ENCODE measurements at places on chromosomes 6 and 20. TPM values are rescaled to one million over a fixed set of nuclear protein-coding genes. Genes with fewer than 3 reads are reported as not detected.

RPP40 gene
- polyA plus RNA-seq: 12.5 TPM

ANKRD66 gene
- polyA plus RNA-seq: not detected

LCA5 gene
- polyA plus RNA-seq: 9.8 TPM

ZNF391 gene
- 13.3 TPM for polyA plus RNA-seq

TNFRSF6B gene
- polyA plus RNA-seq: 1.4 TPM

BCL2L1 gene
- 75.2 TPM for polyA plus RNA-seq

WFDC2 gene
- 215 TPM for polyA plus RNA-seq

PRR18 gene
- polyA plus RNA-seq: 0.33 TPM

SLC44A4 gene
- polyA plus RNA-seq: 44.7 TPM

CAP2 gene
- 15.6 TPM for polyA plus RNA-seq

RIPPLY2 gene
- not detected for polyA plus RNA-seq

PSORS1C2 gene
- polyA plus RNA-seq: not detected

RBM39 gene
- polyA plus RNA-seq: 497 TPM

BPIFB2 gene
- not detected for polyA plus RNA-seq

XKR7 gene
- 0.39 TPM for polyA plus RNA-seq

NKX2-4 gene
- polyA plus RNA-seq: not detected

BAG2 gene
- 6.9 TPM for polyA plus RNA-seq

SUN5 gene
- polyA plus RNA-seq: not detected

- no peak for DNase-seq
These were observed 8.1 kb downstream of the SYCP2L start for GRCh38 chr6:10894958-10895357.

- no peak for DNase-seq
These were observed 37.2 kb downstream of the EDN1 start for GRCh38 chr6:12327391-12327790.

DNA sequence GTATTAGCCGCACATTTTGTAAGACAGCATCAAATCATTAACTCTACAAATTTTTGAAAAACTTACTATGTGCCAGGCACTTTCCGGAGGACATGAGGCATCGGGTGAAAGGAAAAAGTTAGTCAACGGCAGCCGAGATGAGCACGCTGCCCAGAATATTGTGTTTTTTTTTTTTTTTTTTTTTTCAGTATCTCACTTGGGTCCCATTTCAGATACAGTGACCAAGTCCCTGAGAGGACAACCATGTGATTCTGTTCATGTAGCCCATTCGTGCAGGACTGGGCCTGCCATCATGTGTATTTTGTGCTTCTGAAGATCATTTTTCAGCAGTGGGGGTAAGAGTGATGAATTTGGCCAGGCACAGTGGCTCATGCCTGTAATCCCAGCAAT lies 1.3 kb downstream of the SLA2 start:
- no peak for DNase-seq

- no peak for DNase-seq
These were observed 421.3 kb upstream of the BTBD3 start for GRCh38 chr20:11496380-11496779.

DNA sequence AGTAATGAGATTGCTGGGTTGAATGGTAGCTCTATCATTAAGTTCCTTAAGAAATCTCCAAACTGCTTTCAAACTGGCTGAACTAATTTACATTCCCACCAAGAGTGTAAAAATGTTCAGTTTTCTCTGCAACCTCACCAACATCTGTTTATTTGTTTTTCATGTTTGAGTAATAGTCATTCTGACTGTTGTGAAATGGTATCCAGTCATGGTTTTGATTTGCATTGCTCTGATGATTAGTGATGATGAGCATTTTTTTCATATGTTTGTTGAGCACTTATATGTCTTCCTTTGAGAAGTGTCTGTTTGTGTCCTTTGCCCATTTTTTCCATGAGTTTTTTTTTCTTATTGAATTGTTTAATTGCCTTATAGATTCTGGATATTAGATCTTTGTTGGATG lies 24.9 kb downstream of the DEFB125 start:
- no peak for DNase-seq

- no peak for DNase-seq
These were observed 5.5 kb upstream of the NPBWR2 start for GRCh38 chr20:64112691-64113443.

- no peak for DNase-seq
These were observed 57.3 kb upstream of the MLIP start for GRCh38 chr6:54053881-54054391.

DNA sequence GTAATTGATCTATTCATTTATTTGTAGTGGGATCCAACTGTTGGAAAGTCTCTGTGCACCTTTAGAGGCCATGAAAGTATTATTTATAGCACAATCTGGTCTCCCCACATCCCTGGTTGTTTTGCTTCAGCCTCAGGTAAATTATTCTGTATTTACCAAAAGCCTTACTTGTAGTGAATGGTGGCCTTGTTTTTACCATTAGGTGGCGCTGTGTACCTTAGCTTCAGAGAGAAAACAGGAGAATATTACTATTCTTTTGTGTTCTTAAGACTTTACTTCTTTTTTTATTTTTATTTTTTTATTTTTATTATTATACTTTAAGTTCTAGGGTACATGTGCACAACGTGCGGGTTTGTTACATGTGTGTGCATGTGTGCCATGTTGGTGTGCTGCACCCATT lies 23.7 kb downstream of the PEX7 start:
- peak; percentile 20 for DNase-seq

GRCh38 chr6:148138573-148138972 lies 204.1 kb upstream of the SASH1 start:
- no peak for DNase-seq

GRCh38 chr6:136918706-136919105 lies 3.4 kb upstream of the SLC35D3 start:
- no peak for DNase-seq

GRCh38 chr6:157679605-157680580 lies 143.2 kb upstream of the SNX9 start:
- DNase-seq: no peak

- DNase-seq: no peak
These were observed 26.2 kb downstream of the TNXB start for GRCh38 chr6:32082935-32083334.

DNA sequence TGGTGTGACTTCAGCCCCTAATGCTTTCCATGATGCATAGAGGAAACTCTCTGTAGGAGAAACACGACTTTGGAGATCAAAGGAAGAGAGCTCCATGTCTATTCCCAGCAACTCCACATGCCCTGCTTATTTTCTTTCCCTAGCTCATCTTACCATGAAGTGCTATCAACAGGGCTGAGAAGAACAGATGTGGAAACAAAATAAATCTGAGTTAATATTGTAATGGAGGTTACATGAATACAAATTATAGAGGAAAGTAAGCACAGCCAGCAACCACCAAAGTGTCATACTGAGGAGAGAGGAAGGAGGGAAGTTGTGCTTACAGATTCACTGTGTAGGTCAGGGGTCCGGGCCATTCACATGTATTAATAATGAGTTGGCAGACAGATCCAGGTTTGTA lies 157.5 kb downstream of the RFPL4B start:
- DNase-seq: no peak

- no peak for DNase-seq
These were observed 95.0 kb downstream of the CDH26 start for GRCh38 chr20:60053125-60053817.

DNA sequence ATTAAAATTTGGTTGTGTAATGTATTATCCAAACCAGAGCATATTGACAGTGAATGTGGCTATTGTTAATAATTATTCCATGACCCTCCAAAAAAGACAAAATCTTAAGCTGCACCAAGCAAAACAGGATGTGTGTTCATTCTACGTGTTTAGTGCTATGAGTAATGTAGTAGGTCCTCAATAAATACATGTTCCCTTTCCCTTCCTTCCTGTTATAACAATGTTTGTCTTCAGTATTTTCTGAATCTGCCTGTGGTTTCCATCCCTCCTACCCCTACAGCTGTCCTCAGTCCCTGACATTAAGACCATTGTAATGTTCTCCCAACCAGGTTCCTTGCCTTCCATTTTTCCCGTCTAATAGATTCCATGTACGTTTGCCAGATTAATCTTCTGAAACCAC lies 163.8 kb downstream of the AIG1 start:
- DNase-seq: no peak

DNA sequence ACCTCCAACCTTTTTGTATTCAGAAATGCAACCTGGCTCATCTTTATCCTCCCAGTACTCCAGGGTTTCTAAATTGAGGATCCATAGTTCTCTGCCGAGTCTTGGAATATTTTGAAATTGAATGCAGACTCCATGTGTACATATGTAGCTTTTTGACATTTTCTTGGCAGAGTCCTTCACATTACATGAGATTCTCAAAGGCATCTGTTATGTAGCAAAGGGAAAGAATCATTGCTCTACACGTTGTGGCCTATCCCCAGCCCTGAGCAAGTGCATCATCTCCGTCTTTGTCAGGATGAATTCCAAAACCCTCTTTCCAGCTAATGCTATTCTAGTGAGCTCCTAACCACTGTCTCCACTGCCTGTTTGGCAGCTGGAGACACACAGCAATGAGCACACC lies 742.9 kb downstream of the DHX35 start:
- DNase-seq: no peak

GRCh38 chr6:157420497-157420896 lies 39.5 kb downstream of the ZDHHC14 start:
- no peak for DNase-seq

DNA sequence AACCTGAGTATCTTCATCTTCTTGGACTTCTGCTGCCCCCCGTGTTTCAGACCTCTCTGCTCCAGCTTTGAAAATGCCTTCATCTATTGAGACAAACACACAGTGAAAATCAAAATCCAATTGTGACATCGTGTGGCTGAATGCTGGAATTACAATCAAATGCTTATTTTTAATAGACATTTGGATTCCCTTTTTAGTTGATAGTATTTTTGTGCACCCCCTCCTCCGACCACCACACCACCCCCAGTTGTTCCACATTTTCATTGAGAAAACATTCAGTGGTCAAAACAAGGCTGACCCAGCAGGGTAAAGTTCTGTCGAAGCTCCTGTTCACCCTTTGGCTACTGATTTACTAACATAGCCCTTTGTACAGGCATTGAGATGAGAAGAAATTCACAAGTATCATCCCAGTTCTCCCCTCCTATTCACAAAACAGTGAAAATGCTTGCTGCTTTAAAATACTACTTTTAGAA lies 79.0 kb downstream of the NRSN1 start:
- DNase-seq: peak; percentile 38

- no peak for DNase-seq
These were observed at the start of gene PTK7 for GRCh38 chr6:43075670-43076463. Gene PTK7, plus strand, starts transcription at chr6:43076314. Its CDS starts 175 bp downstream, at chr6:43076489.

DNA sequence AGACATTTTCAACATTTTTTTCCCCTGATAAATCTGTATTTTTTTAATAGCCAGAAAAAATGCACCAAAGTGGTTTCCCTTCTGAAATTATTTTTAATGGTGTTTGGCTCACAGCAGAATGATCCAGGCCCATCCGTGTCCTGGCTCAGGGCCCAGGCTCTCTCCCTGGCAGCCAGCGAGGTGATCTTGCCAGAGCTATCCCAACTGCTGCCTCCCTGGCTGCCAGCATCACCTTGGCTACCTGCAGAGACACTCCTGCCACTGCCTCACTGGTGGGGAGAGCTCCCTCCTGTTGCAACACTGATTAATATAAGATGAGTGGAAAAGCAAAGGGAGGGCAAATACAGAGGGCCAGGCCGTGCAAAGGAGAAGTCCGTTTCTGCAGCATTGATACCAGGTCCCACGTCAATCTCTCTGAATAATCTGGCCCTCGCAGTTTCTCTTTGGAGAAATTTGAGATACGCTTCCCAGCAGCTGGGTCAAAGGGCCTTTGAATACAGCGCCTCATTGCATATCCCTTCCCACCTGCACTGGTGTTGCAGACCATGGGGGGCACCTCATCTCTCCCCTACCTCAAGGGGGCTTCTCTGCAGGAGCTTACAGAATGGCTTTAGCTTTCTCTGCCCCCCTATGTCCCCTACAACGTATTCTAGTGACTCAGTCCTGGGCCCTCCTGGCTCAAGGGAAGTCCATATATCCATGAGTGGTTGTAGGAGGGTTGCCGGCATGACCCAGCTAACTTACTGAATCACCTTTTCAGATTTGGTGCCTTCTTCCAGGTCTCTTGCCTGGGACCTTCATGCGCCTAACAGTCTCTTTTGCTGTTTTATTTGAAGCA lies 12.8 kb upstream of the DSTN start:
- no peak for DNase-seq

GRCh38 chr6:169701311-169701953 lies 397 bp downstream of the WDR27 start:
- no peak for DNase-seq

DNA sequence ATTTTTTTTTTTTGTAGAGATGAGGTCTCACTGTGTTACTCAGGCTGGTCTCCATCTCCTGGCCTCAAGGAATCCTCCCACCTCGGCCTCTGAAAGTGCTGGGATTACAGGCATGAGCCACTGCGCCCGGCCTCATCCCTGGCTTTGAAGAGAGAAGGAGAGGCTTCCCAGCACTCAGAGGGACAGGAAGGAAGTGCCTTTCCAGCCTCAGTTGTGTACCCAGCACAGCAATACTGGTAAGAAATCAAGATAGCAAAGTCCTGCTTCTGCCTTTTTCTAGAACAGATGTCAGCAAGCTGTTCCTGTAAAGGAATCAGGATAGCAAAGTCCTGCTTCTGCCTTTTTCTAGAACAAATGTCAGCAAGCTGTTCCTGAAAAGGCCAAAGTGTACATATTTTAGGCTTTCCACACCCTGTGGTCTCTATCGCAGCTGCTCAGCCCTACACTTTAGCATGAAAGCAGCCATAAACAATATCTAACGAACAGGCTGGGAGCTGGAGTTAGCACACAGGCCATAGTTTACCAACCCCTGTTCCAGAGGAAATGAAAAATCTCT lies 6.3 kb upstream of the PLTP start:
- no peak for DNase-seq

DNA sequence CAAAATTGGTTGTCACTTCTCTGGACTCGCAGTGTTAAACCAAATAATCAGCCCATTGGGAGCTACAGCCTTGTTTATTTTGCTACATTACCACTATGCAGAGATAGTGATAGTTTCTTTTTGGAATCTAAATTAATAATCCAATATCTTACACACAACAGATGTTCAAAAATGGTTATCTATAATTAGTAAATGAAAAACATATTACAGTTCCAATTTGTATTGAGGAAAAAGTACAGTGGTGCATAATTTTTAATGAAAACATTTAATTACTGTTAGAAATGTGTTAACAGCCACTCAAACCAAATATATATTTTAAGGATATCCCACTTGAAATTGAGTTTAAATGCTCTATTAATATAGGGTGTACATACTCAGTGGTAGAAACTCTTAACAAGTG lies 327.3 kb upstream of the MARCKS start:
- DNase-seq: no peak

- no peak for DNase-seq
These were observed 17.6 kb downstream of the CBFA2T2 start for GRCh38 chr20:33507461-33507860.

DNA sequence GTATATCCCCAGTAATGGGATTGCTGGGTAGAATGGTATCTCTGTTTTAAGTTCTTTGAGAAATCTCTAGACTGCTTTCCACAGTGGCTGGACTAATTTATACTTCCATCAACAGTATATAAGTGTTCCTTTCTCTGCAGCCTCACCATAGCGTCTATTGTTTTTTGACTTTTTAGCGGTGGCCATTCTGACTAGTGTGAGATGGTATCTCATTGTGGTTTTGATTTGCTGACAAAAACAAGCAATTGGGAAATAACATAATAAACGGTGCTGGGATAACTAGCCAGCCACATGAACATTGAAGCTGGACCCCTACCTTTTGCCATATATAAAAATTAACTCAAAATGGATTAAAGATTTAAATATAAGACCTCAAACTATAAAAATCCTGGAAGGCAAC lies 14.2 kb downstream of the OR2A4 start:
- DNase-seq: no peak
